ENCODE measurements at places on chromosomes 11 and 22. TPM values are rescaled to one million over a fixed set of nuclear protein-coding genes. Genes with fewer than 3 reads are reported as not detected.
A peak's percentile ranks its signal among the peaks of the same experiment; 100 is the strongest.

- DNase-seq = peak; percentile 53
Observed at GRCh38 chr11:442611-443081, 835 bp upstream of the ANO9 start.

GRCh38 chr11:42311514-42311913 is 852.1 kb upstream of the LRRC4C start:
- DNase-seq = no peak

GRCh38 chr11:706439-706956 is 467 bp downstream of the EPS8L2 start:
- peak; percentile 88 for DNase-seq

The FAM181B gene
- total RNA-seq = 1.7 TPM

DNA sequence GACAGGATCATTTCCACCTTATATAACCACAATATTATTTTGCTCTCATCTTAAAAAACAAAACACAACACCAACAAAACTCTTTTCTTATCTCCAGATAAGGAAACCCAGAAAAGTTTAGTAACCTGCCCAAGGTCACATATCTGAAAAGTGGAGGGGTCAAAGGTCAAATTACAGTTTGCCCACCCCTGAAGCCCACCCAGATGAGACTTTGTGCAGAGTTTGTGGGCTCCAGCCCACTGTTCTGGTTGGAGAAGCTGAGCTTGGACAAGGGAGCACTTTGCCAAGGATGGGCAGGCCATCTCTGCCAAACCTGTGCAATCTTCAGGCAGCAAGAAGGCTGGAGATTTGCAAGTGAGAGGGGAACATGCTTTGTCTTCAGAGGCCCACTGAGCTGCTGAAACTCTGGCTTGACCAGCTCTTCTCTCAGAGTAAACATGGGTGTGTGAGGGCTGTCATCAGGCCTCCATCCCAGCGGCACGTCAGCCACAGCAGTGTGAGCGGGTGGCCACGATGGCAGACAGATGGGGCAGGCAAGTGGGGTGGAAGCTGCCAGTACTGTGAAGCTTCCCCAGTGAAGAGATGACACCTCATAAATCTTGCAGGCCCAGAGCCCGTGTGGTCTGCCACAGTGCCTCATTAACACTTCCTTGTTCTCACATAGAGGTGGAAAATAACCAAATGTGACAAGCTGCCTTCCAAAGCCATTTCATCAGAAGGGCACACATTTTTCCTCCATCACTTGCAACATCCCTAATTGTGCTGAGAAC is 111.8 kb downstream of the CCDC81 start:
- DNase-seq = no peak

The MS4A6E gene
- 1.3 TPM for total RNA-seq

- no peak for DNase-seq
Observed at GRCh38 chr11:126102436-126102981, 39.8 kb upstream of the CDON start.

The APOBEC3F gene
- total RNA-seq = 6.3 TPM

DNA sequence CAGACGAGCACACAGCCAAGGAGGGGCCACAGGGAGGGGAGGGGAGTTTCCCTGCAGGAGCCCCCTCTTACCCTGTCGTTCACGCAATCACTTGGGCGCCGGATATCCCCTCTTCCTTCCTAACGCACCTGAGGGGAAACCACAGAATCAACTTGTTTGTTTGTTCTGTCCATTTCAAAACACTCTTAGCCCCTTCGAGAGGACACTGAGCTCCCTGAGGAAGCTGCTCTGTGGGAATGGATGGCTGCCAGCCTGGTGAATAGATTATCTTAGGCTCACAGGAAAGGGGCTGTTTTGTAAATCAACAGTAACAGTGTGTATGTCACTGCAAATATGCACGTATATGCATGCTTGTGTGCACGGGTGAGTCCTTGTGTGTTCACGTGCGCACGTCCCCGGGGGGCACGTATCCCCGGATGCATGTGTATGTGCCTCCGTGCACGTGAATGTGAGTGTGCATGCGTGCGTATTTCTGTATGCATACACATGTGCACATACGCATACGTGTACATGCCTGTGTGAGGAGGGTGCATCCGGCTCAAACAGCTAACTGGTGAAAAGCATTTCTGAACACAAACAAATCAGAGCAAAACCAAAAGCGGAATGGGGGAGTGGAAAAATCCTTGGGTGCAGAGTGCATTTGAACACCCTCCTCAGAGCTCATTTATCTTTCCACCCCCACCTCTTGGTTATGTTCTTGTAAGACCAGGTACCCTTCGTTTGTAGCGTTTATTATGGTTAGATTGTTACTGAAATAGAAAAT is 7.2 kb downstream of the ARSA start:
- no peak for DNase-seq

GRCh38 chr11:45593992-45594391 is 71.4 kb downstream of the CHST1 start:
- no peak for DNase-seq

DNA sequence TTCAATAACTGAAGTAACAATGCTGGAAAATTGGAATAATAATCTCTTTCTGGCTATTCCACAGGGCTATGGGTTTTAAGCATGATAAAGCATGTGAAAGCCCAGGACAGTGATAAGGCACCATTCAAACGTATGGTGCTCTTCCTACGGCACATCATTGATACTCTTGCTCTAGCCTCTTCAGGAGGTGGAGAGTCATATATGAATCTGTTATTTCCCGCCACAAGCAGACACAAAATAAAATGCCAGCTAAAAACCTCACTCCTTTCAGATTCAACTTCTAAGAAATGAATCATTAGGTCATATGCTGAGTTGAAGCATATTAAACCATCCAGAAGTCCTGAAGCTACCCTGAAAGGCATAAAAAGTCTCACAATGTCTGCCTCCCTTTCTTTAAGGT is 49.9 kb downstream of the FZD4 start:
- DNase-seq = no peak

The POTEH gene
- not detected for total RNA-seq

DNA sequence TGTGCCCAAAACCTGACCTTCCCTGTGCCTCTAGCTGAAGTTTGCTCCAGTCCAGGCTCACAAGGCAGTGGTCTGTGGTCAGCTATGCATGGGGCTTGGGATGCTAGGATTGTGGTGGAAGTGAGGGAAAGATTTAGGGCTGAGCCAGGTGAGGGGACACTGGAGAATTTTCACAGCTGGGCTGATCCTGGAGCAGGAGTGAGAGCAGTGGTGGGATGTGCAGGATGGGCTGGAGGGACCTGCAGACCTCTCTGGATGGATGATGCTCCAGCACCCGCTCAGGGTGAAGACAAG is 23.9 kb upstream of the KDM2A start:
- DNase-seq = no peak

GRCh38 chr11:100473390-100473740 is 213.7 kb upstream of the ARHGAP42 start:
- no peak for DNase-seq

GRCh38 chr11:46553814-46554212 is 40.0 kb downstream of the AMBRA1 start:
- no peak for DNase-seq

DNA sequence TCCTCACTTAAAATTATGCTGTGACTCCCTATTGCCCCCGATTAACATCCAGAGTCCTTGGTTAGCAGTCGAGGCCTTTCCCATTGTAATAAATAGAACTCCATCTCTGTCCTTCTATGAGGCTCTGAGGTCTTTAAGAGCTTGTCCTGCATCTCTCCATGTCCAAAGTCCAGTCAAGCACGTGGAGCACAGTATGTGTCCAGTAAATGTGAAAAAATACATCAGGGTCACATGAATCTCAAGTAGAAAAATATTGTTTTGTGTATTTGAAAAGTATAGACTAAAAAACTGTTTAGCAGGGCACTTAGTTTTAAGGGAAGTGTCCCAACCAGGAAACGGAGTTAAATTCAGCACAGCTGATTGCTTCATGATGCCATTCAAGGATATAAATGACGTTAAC is 298.8 kb upstream of the TENM4 start:
- no peak for DNase-seq

The ATP5MG gene
- total RNA-seq = 107 TPM

GRCh38 chr11:105610871-105611571 is 1.1 kb downstream of the GRIA4 start:
- DNase-seq = no peak

DNA sequence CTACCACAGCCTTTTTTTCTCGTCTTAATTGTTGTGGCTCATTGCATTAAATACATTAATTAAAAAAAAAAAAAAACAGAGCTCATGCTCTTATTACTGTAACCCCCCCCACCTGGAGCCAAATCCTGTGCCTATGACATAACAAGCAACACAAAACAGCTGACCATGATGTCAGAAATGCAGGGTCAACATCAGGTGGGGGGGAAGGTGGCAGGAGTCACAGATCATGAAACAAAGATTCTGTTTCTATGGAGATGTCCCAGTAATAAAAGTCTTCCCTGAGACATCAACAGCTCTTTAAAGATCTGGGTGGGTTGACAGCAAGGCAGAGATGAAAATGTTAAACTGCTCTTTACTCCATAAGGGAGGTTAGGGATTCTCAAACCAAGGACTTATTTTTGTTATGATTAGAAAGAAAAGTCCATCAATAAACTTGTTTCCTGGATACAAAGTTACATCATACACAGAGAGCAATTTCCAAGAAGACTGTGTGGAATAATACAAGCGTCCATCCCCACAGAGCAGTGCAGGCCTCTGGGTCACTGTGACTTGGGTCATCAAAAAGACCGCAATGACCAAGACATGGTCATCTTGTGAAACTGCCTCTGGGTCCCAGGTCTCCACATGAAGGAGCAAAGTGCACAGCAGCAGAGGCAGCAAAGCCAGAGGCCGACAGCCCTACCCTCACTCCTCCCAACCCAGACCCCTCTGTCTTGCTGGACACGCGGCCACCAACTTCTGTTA is 42.7 kb upstream of the CYP2D6 start:
- no peak for DNase-seq

DNA sequence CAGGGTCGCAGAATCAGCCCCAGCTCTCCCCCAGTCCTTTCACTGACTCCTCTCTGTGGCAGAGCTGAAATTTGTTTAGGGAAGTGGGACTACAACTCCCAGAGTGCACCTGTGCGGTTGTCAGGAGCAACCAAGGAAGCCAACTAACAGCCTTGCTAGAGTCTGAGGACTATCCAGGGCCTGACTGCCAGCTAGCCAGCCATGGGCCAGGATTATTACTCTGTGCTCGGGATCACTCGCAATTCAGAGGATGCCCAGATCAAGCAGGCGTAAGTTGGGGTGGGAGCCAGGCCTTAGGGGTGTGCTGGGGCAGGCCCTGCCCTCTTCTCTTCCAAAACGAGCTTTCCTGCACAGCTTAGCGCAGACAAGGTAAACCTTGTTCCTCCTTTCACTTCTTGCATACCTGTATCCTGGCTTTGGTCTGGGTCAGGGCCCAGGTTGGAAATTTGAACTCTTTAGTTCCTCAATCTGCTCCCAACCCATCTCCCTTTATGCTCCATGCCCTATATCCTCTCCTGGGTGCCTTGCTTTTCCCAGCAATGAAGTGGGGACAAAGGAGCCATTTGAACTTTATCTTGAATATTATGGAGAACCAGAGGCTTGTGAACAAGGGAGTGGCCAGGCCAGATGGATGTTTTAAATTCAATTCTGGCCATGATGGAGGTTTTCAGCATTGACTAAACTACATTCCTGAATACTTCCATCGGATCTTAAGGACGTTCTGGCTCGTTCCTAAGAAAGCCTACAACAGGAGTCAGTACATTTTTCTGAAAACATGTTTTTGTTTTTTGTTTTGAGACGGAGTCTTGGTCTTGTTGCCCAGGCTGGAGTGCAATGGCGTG is at the start of gene DNAJB13:
Gene DNAJB13 (plus strand): TSS at position 158 of the 842 bp plus-strand sequence. CDS start 44 bp downstream, at position 202.
- DNase-seq = no peak

GRCh38 chr22:39142088-39142680 is 10.3 kb downstream of the CBX7 start:
- DNase-seq = peak; percentile 43

GRCh38 chr22:26722159-26722558 is 64.8 kb downstream of the MIAT start:
- DNase-seq = no peak

The CSTF3 gene
- 21.1 TPM for total RNA-seq

- no peak for DNase-seq
Observed at GRCh38 chr11:8577791-8578581, 16.0 kb downstream of the STK33 start.

- DNase-seq = no peak
Observed at GRCh38 chr11:118295815-118296454, 8.6 kb upstream of the CD3E start.

- peak; percentile 60 for DNase-seq
Observed at GRCh38 chr22:20080776-20081654, 974 bp downstream of the DGCR8 start.

All from aorta (tissue), 5 donors.